A549 treated with GW870086 at 1 μM for 4 hours (cell line): ENCODE measurements at places on chromosomes 13 and 19. TPM values are rescaled to one million over a fixed set of nuclear protein-coding genes. Genes with fewer than 3 reads are reported as not detected.

The MIR17HG gene
- total RNA-seq = 0.50 to 1.7 TPM (median 1.2 TPM) in 5 replicates

The ZNF345 gene
- 0.10 to 0.36 TPM (median 0.34 TPM) in 3 of 5 replicates, not detected in the others for total RNA-seq

The ZNF416 gene
- 3.4 to 5.5 TPM (median 4.7 TPM) in 5 replicates for total RNA-seq

The IRGC gene
- not detected in 5 replicates for total RNA-seq

The RAB3A gene
- 0.55 to 1.1 TPM (median 0.61 TPM) in 5 replicates for total RNA-seq

The SCN1B gene
- total RNA-seq = 15.3 to 20.9 TPM (median 20.5 TPM) in 5 replicates

The ZNF492 gene
- total RNA-seq = not detected in 5 replicates

The SLC6A16 gene
- total RNA-seq = 0.62 to 1.6 TPM (median 0.81 TPM) in 5 replicates

The SIAH3 gene
- not detected in 5 replicates for total RNA-seq

The FLT3LG gene
- 0.69 to 1.8 TPM (median 1.4 TPM) in 5 replicates for total RNA-seq

The SMIM44 gene
- total RNA-seq = not detected in 5 replicates

The MIER2 gene
- 14.9 to 21.0 TPM (median 19.5 TPM) in 5 replicates for total RNA-seq

The GGACT gene
- total RNA-seq = 3.1 to 5.8 TPM (median 3.4 TPM) in 5 replicates

The CADM4 gene
- 8.3 to 10.2 TPM (median 9.1 TPM) in 5 replicates for total RNA-seq

The JAK3 gene
- total RNA-seq = 0.18 to 0.34 TPM (median 0.22 TPM) in 5 replicates

The PGLYRP1 gene
- total RNA-seq = not detected in 5 replicates

The CEACAM16 gene
- total RNA-seq = 0.10 to 0.12 TPM (median 0.11 TPM) in 3 of 5 replicates, not detected in the others
